ENCODE measurements at places on chromosomes 11 and 22. TPM values are rescaled to one million over a fixed set of nuclear protein-coding genes. Genes with fewer than 3 reads are reported as not detected.

Gene KRTAP5-11
- total RNA-seq, result not detected

Gene CYTH4
- 0.17 TPM for total RNA-seq

Gene OR8G5
- not detected for total RNA-seq

Gene TTC17
- 81.6 TPM for total RNA-seq

Gene CARD16
- 40.0 TPM for total RNA-seq

Gene SLC22A6
- not detected for total RNA-seq

Gene TRPT1
- 19.5 TPM for total RNA-seq

Gene RFPL3
- total RNA-seq, result not detected

Gene YPEL1
- 4.0 TPM for total RNA-seq

Gene SLC15A3
- 10.3 TPM for total RNA-seq

Gene KCNK4
- not detected for total RNA-seq

Gene CELF1
- total RNA-seq, result 77.3 TPM

Gene GAL3ST3
- 0.09 TPM for total RNA-seq

Gene INSC
- 0.09 TPM for total RNA-seq

Gene FOLR1
- total RNA-seq, result not detected

Data from dermis lymphatic vessel endothelial cell (primary cell).